Activated gamma-delta T cell (primary cell): ENCODE measurements at places on chromosomes 1 and 21.

GRCh38 chr1:68107771-68108170 is 57.3 kb upstream of the DIRAS3 start:
- DNase-seq: no peak

DNA sequence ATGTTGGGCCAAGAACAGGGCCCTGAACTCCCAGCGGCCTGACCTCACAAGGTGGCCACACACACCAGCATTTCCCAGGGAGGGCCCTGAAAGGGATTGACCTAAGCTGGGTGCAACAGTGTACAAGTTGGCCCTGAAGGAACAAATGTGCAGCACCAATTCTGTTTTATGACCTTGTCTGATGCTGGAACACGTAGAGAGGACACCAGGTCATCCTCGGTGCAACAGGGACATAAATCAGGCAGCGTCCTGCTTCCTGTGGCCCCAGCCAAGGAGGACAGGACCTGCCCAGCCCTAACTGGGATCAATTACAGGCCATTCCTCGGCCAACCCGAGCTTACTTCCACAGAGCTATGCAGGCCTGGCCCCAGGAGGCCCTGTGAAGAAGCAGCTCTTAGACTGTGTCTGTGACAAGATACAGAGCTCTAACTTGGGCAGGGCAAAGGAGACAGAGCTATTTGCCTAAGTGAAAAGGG is 12.8 kb upstream of the PHC2 start:
- DNase-seq: no peak

DNA sequence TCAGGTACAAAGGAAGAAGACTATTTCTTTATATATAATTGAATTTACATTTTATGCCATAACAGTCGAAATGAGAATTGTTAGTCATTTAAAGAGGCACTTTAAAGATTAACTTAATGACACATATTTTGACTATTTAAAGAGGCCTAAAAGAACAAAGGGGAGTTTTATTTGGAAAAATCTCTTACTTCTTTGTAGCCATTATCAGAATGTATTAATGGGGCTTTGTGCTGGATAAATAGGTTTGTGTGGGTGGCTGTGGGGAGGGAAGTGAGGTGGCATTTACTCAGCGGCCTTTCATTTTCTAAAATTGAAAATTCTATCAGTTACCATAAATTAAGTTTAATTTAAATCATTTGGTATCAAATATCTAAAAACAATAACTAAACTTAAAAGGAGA is 462.2 kb upstream of the CXADR start:
- DNase-seq: no peak

GRCh38 chr1:87208080-87208479 is 120.6 kb upstream of the LMO4 start:
- no peak for DNase-seq

DNA sequence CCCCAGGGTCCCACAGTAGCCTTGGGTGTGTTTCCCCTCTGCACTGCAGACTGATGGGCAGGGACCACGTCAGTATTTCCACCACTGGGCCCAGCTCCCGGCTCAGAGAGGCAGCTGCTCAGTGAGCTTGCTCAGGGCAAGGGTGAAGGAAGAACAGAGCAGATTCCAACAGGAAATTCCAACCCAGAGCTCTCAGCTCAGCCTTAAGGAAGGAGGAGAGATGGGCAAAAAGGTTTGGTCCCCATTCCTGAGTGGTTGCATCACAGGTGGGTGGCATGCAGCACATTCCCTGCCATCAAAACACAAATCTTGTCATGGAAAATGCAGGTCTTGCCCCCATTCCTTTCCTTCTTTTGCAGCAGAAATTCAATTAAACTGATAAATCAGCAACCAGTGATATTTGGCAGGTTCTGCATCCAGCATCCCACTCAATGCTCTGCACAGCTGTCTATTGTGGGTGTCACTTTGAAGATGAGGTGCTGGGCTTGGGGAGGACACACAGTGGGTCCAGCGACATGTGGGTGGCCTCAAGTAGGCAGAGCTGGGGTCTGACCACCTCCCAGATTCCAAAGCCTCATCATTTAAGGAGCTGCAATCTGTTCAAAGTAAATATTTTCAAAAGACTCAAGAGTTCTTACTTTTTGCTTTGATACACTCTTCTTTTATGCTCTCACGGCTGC is 315.4 kb downstream of the DSCAM start:
- no peak for DNase-seq

GRCh38 chr1:156559797-156560385 is 12.5 kb downstream of the IQGAP3 start:
- DNase-seq: no peak

DNA sequence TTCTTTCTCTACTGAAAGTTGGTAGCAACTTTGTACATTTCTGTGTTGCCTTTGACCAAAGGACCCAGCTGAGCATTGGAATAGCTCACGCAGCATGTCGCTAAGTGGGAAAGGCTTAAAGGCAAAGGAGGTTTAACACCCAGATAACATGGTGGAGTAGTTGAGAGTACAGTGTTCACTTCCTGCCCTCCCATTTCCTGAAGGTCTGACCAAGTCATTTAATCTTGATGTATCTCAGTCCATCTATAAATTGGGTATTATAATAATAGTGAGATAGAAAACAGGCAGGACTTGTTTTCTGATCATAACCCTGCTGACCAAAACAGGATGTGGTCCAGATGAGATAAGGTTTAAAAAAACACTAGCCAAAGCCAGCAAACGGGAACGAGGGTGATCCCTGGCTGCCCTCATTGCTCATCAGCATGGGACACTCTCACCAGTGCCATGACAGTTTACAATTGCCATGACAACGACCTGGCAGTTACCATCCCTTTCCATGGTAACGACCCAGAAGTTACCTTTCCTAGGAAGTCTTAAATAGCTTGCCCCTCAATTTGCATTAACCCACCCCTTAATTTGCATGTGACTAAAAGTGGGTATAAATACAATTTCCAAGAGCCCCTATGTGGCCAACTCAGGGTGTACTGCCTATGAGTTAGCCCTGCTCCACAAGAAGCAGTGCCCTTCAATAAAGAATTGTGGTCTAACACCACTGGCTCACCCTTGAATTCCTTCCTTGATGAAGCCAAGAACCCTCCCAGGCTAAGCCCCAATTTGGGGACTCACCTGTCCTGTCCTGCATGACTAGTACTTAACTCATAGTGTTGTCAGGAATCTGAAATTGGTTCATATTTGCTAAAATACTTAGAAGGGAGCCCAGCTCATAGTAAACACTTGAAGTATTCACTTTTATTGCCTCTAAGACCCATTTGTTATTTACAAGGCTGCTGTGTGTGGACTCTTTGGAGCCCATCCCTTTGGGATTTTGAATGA is 28.4 kb upstream of the FHAD1 start:
- no peak for DNase-seq

DNA sequence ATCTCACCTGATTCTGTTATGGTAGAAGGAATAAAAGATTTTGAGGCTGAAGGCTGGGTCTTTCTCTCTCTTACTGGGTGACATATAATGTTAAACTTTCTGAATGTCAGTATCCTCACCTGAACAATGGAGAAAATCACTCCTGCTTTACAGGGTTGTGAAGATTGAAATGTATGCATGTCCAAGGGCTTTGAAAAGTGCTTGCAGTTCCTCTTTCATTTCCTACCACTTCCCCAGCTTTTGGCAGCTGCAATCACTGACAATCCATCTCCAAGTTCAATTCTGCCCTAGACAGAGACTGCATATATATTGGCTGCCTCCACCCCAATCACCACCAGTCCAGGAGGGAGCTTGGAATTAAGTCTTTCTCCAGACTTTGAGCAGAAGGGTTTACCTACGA is 39.8 kb downstream of the FAM78B start:
- no peak for DNase-seq

DNA sequence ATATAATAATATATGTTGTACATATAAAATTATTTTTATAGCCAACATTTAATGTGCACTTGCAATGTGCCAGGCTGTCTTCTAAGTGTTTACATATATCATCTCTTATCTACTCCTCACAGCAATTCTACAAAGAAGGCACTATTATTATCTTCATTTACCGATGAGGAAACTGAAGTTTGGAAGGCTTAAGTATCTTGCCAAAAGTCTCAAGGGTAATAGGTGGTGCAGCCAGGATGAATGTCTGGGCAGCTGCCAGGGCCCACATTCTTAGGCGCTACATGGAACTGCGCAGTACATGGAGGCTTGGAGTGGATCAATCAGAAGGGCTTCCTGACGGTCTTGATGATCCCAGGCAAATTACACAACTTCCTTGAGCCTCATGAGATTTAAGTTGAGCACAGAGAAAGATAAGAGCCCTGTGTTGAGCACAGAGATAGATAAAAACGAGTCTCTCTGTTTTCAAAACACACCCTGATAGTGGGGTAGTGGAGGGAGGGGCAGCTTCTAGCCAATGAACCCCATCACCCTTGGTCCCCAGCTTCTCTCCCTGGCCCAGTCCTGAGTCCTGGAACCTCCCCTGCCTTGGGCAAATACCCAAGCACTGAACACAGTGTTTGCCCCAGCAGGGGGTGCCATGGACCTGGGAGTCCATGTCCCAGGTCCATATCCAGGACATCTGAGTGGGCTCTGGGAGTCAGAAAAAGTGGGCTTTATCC is 9.2 kb downstream of the POU3F1 start:
- no peak for DNase-seq

- DNase-seq: no peak
These were observed 28.7 kb downstream of the FCRL3 start for GRCh38 chr1:157671895-157672294.

GRCh38 chr1:26730695-26731094 is 34.9 kb downstream of the ARID1A start:
- DNase-seq: no peak

DNA sequence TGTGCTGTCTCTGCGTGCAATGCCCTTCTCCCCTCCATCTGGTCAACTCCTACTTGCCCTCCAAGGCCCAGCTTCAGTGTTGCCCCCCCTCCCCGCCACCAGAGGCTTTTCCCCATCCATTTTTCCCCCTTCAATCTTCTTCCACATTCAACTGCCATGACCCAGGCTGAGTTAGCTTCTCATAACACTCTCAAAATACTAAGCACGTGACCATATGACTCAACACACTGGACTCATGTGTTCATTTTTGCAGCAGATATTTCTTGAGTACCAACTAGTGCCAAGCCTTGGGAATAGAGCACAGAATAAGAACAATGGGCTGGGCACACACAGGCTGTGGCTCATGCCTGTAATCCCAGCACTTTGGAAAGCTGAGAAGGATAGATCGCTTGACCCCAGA is 132.1 kb downstream of the IGSF21 start:
- no peak for DNase-seq

- DNase-seq: no peak
These were observed 120.9 kb downstream of the FMN2 start for GRCh38 chr1:240212556-240212955.

GRCh38 chr1:192439373-192440025 is 122.7 kb downstream of the RGS21 start:
- DNase-seq: no peak

GRCh38 chr1:216049741-216050430 is 373.4 kb downstream of the USH2A start:
- DNase-seq: no peak

DNA sequence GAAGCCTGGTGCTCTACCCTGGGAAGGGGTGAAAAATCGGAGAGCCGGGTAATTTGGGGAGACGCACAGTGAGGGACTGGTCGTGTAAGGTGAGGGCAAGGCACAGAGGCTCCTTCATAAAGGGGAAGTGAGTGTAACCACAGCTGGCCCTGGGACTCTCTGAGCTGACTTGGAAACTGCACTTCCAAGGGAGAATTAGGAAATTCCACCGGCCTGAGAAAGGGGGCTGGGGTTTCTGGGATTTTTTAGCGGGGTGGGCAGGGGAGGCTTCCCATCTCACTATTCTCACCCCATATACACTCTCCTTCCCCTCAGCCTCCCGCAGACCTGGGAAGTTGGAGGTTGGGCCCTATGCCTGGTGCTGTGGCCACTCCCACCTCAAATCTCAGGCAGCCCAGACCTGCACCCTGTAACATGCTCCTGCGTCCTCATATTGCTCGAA is 88.3 kb upstream of the IPO9 start:
- DNase-seq: no peak

DNA sequence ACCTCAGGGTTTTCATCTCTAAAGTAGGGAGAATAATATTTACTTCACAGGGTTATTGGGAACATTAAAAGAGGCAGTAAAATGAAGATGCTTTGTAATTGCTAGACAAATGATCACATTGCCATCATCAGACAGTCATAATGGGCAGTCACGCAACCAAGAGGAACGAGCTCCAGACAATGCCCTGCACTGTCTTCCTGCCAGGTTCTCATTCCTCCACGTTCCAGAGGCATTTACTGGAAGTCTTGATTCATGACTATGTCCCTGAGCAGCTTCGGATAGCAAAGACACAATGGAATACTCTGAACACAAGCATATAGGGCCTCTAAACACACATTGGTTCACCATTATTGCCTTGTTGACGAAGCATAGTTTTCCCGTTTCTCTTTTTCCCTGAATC is 389.7 kb downstream of the NTNG1 start:
- DNase-seq: no peak

GRCh38 chr1:187641907-187642306 is 813.2 kb downstream of the PLA2G4A start:
- no peak for DNase-seq

DNA sequence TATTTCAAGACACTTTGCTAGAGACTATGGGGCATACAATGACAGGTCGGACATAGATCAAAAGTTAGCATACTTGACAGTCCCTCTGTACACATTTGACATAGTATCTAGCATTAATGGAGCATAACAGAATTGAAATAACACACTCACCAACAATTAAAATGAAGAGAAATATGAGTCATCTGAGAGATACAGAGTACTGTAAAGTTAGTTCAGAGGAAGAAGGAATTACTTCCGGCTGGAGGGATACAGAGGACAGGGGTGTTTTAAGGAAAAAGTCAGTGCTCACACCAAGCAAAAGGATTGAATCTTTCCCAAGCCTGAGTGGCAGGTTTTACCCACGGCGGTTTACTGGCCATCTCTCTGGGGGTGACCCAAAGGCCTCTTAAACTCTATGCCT is 2.4 kb downstream of the ZMYND12 start:
- DNase-seq: no peak

DNA sequence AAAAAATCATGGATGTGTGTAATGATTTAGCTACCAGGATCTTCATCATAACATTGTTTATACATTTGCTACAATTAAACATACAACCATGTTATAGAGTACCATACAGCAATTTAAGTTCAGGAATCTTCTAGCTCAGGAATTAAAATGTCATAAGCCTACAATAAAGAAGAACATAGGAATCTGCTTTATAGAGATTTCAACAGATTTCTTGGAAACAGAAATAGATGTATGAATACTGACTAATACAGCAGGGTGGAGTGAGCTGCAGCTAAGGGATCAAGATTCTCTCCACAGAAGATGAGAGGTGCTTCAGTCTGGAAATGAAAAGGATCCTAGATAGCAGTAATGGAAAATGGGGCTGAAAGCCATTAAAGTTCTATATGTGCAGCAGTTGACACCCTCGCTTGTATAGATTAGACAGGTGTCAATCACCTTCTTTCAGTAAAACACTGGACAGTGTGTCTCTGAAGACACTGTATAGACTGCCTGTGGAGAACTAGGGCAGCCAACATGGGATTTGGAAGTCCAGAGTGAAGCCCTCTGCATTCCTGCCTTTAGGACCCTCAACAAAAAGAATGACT is 73.9 kb downstream of the DNTTIP2 start:
- DNase-seq: no peak

DNA sequence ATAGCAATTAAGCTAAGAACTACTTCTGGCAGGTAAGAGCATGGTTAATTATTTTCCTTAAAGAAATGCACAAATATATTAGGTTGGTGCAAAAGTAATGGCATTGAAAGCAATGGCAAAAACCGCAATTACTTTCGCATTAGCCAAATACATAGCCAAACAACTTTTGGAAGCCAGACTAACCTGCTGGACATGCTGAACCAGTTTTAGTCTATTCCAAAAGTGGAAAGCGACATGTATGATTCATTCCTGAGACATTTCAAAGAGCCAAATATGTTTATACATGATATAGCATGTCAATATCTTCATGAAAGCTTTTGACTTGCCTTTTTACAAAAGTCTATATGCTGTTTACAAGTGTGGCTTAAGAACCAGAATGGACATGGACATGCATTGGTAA is 23.4 kb upstream of the DR1 start:
- no peak for DNase-seq
